ENCODE measurements at places on chromosomes 11 and 22.

GRCh38 chr11:45918962-45919675 is 1.4 kb upstream of the PEX16 start:
- DNase-seq, result no peak

- no peak for DNase-seq
These were observed 3.5 kb upstream of the ZNF74 start for GRCh38 chr22:20390394-20390907.

- DNase-seq, result no peak
These were observed 1357.3 kb upstream of the TENM4 start for GRCh38 chr11:80798174-80798573.

GRCh38 chr11:102253020-102253715 is 64.1 kb upstream of the BIRC3 start:
- peak; percentile 88 for DNase-seq

GRCh38 chr22:36369004-36369921 is 18.5 kb downstream of the MYH9 start:
- peak; percentile 47 for DNase-seq

- no peak for DNase-seq
These were observed 47.5 kb downstream of the IGLL5 start for GRCh38 chr22:22935056-22935545.

GRCh38 chr11:10693509-10694081 is at the start of gene IRAG1:
Gene IRAG1, minus strand, starts transcription at chr11:10693755. Its CDS starts 153 bp downstream, at chr11:10693602.
- no peak for DNase-seq

- DNase-seq, result no peak
These were observed 10.4 kb upstream of the TUB start for GRCh38 chr11:8070417-8071115.

- no peak for DNase-seq
These were observed 307.5 kb downstream of the ETS1 start for GRCh38 chr11:128279866-128280265.

- no peak for DNase-seq
These were observed 8.0 kb downstream of the CRY2 start for GRCh38 chr11:45855308-45855707.

GRCh38 chr11:9858218-9858617 is 194.3 kb downstream of the SWAP70 start:
- DNase-seq, result no peak

- no peak for DNase-seq
These were observed 6.0 kb downstream of the TBCEL start for GRCh38 chr11:121029813-121030445.

- peak; percentile 61 for DNase-seq
These were observed 109.2 kb upstream of the MTMR2 start for GRCh38 chr11:96033095-96033494.

- peak; percentile 84 for DNase-seq
These were observed 1130.4 kb downstream of the LRRC4C start for GRCh38 chr11:40328890-40329614.

DNA sequence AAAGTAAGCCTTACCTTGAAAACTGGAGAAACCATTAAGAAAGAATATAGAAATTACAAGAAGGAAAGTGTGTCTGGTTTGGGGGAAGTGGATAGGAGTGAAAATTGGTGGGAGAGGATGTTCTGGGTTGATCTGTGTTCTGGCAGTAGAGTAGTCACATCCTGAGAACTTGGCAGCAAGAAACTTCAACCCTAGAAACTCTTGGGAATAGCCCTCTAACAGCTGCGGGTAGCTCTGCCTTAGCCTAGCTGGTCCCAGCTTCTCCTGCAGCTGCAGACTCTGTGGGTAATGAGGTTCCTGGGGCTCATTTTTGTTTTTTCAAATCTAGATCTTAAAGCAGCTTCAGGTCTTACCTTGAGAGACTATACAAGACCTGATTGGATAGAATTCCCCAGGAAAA is 24.2 kb upstream of the OR6X1 start:
- DNase-seq, result no peak

DNA sequence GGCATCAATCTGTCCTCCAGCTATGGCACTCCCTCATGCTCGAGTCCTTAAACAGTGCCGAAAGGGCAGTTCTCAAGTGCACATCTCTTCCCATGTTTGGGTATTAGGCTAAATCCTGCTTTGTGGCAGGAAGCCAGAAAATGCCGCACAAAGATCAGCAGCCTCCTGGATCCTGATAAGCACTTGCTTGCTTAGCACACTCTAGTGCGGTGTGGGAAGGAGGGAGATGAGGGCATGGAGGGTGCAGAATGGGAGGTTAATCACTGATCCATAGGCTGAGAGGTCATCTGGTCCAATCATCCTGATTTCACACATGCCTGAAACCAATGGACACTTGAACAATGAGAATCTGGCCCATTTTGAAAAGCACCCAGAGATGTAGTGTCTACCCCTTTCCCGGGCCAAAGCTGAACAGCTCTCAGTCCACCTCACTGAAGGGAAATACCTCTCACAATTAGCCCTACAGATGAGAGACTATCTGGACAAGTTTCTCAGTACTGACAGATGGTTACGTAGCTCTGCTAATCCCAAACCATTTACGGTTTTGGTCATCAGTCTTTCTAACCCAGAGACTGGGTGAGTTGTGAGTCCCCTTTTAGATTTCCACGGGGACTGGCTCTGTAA is 29.8 kb upstream of the CHRM4 start:
- DNase-seq, result peak; percentile 66

- no peak for DNase-seq
These were observed 24.7 kb downstream of the NCF4 start for GRCh38 chr22:36885474-36885873.

- DNase-seq, result peak; percentile 54
These were observed 9.1 kb downstream of the HPS5 start for GRCh38 chr11:18312663-18313420.

DNA sequence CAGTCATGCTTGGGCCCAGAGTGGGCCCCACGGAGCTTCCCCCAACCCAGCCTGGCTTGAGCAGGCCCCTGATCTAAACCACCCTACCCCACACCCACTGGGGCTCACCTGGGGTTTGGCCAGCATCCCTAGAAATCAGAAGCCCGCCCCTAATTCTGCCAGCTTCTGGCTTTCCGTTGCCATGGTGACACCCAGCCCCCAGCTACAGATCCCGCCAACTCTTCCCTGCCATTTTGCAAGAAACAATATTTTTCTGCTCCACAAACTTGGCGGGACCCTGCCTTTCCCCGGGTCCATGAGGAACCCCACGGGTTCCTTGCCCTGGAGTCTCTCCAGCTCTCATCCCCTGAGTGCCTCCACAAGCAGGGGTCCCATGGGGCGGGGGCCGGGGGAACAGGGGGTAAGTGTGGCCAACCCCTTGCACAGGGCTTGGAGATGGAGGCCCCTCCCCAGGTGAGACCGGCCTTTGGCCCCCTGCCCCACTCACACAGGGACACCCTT is 90.0 kb downstream of the CDKN1C start:
- DNase-seq, result no peak

GRCh38 chr11:80532633-80533232 is 1091.9 kb upstream of the TENM4 start:
- no peak for DNase-seq

GRCh38 chr11:73461964-73462363 is 85.8 kb downstream of the RELT start:
- DNase-seq, result no peak

GRCh38 chr11:65042891-65043290 is 1.9 kb downstream of the SAC3D1 start:
- DNase-seq, result no peak

- DNase-seq, result no peak
These were observed 42.8 kb upstream of the CCND1 start for GRCh38 chr11:69598147-69598546.

DNA sequence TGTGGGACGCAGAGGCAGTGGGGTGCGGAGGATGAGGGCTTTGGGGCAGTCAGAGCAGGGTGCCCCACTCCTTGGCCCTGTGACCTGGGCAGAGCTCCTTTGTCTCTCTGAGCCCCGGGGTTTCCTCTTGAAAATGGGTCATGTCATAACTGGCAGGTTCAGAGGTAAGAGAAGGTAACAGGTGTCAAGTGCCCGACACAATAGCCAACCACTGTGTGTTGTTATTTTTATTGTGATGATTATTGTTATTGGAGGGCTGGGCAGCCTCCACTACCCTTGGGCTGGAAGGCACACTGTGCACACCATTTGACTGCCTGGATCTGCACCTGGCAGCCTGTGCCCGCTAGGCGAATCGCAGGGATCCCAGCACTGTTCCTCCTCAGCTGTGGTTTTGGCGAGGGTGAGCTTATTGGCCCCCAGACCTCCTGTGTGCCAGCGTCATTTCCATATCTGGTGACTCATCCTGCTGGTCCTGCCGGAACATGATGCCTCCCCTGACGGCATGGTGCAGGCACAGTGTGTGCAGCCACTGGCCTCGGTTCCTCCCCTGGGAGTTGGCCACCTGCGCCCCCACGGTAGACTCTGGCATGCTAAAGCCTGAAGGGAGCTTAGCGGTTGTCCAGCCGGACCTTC is 15.4 kb upstream of the SOX10 start:
- no peak for DNase-seq

DNA sequence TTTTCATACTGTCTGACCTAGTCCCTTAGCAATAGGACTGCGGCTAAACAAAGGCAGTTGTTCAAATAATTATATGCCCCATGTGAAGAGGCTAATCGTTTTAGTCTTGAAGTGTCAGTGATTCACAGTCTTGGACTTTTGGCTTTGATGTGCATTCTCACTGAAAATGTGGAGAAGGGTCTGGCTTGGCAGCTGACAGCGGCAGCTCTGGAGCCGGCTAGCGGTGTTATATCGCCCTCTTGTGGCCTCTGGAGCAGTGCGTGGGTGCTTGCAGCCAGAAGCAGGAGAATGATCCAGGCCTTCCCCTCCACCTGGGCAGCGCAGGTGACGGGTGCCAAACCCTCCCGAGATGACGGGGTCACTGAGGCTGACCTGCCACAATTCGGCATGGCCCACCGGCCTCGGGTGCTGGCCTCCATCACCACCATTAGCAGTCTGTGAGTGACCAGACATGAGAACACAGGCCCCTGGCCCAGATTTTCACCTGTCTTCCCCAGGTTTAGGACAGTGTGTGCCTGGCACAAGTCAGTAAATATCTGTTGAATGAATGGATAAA is 90.3 kb upstream of the PITPNB start:
- peak; percentile 82 for DNase-seq

GRCh38 chr22:24801901-24802465 is 4.0 kb upstream of the SGSM1 start:
- DNase-seq, result peak; percentile 70

- DNase-seq, result no peak
These were observed 34.9 kb downstream of the RSPH14 start for GRCh38 chr22:23106906-23107367.

DNA sequence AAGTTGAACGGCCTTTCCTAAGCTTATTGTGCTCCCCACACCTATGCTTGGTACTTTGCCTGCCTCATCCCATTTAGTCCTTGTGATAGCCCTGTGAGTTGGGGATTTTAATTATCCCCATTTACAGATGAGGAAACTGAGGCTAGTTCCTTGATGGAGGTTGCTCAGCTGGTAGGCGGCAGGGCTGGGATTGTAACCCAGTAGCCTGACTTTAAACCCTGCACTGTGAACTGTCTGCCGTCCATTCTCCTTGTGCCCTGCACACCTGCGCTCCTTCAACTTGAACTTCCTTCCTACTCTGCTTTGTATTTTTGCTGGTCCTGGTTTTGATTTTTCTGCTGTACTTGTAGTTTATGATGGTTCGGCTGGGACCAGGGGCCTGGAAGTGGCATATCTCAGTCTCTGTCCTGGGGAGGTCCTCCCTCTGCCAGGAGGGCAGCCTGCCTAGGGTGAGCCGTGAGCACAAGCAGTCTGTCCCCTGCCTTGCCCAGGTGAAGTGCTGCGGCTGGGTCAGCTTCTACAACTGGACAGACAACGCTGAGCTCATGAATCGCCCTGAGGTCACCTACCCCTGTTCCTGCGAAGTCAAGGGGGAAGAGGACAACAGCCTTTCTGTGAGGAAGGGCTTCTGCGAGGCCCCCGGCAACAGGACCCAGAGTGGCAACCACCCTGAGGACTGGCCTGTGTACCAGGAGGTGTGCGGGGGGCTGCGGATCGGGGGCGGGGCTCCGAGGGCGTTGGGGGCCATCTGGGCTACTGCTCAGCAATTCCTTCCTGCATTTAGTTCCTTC is 52.4 kb downstream of the CD82 start:
- DNase-seq, result no peak

GRCh38 chr22:46574993-46575910 is 37.8 kb upstream of the CELSR1 start:
- peak; percentile 67 for DNase-seq

- no peak for DNase-seq
These were observed 14.2 kb upstream of the APOBEC3A start for GRCh38 chr22:38943201-38943600.

DNA sequence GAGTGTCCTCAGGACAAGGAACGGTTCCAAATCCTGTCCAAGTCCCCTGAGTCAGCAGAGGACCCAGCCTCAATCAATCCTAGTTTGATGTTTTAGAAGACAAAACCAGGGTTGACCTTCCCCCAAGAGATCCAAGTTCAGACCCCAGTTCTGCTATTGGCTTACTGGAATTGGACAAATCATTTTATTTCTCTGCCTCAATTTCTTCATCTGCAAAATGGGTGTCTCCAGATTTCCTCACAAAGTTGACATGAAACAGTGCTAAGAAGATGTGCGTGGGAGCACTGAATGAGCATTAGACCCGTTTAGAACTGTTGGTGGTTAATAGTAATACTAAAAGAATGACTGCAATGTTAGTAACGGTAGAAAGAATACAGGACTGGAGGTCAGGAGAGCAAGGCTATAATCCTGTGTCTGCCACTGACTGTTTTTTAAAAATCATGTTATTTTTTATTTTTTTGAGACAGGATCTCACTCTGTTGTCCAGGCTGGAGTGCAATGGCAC is 32.8 kb upstream of the SCUBE1 start:
- no peak for DNase-seq

GRCh38 chr22:32579529-32580220 is 105.1 kb downstream of the FBXO7 start:
- DNase-seq, result no peak

DNA sequence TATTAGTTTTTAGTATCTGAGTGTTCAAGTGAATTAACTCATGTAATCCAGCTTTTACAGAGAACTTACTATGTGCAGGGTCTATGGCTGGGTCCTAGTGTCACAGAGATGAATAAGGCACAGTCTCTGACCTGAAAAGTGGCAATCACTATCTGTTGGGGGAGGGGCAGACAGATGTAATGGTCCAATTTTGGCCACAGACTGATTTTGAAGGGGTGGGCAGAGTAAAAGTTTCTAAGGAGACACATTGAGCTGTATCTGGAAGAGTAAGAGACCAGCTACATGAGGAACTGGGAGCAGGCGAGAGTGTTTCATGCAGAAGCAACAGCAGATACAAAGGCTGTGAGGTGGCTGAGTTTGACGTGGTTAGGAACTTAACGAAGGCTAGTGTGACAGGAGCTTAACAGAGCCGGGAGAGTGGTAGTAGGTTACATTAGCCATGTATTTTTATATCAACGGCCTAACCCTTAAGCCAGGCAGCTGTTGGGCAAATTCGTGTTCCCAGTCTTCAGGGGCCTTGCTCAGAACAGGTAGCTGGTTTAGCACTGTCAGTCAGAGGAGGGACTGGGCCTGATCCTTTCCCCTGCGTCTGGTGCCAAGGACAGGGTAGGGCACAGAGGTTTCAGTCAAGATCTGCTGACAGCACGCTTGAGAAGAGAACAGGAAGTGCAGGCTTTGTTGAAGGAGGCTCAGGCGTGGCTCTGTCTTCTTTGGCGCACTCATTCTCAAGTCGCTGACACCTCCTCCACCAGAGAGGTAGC is 1.4 kb upstream of the STIM1 start:
- DNase-seq, result peak; percentile 54

- no peak for DNase-seq
These were observed 63.9 kb upstream of the SLC35C1 start for GRCh38 chr11:45741032-45741431.

GRCh38 chr22:38490915-38491314 is 15.2 kb downstream of the DDX17 start:
- peak; percentile 80 for DNase-seq

GRCh38 chr11:44379141-44380008 is 69.4 kb upstream of the ALX4 start:
- DNase-seq, result no peak

All from small intestine (tissue), 16 donors.